ENCODE measurements at places on chromosomes 4 and X. TPM values are rescaled to one million over a fixed set of nuclear protein-coding genes. Genes with fewer than 3 reads are reported as not detected.

The UCP1 gene
- not detected for polyA plus RNA-seq

The ATP1B4 gene
- not detected for polyA plus RNA-seq

The WFS1 gene
- polyA plus RNA-seq = 27.2 TPM

DNA sequence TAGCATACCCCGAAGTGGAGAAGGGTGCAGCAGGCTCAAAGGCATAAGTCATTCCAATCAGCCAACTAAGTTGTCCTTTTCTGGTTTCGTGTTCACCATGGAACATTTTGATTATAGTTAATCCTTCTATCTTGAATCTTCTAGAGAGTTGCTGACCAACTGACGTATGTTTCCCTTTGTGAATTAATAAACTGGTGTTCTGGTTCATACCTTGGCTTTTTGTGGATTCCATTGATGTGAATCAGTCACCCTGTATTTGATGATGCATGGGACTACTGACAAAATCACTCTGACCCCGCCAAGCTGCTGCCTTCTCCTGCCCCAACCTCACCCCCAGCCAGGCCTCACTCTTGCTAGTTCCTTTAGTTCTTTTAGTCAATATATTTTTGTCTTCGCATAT, 32.7 kb downstream of the F9 start:
- peak; percentile 65 for DNase-seq

- DNase-seq = no peak
These were observed 61.1 kb upstream of the RPL34 start for GRCh38 chr4:108559068-108559793.

DNA sequence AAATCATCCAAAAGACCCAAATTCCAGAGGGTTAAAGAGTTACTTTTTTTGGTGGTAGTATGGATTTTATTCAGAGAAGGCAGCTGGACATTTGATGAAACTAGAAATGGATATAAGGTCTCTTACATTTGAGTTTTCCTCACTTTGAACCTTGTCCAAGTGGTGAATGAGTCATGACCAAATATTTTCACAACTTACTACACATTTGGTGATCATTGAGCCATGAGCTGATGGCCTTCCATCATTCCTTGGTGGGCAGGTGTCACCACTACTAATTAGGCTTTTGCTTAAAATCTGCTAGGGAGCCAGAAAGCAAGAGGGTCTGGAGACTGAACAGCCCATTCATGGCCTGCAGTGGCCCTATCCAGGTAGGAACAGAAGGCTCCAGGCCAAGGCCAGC, 620.2 kb upstream of the INTU start:
- peak; percentile 86 for DNase-seq

- peak; percentile 8 for DNase-seq
These were observed at the start of gene PRKG2 for GRCh38 chr4:81214881-81215868. PRKG2 (minus strand) TSS chr4:81215222; CDS start chr4:81205047, 10,175 bp downstream.

GRCh38 chr4:80461412-80461811, 125.9 kb downstream of the CFAP299 start:
- no peak for DNase-seq

DNA sequence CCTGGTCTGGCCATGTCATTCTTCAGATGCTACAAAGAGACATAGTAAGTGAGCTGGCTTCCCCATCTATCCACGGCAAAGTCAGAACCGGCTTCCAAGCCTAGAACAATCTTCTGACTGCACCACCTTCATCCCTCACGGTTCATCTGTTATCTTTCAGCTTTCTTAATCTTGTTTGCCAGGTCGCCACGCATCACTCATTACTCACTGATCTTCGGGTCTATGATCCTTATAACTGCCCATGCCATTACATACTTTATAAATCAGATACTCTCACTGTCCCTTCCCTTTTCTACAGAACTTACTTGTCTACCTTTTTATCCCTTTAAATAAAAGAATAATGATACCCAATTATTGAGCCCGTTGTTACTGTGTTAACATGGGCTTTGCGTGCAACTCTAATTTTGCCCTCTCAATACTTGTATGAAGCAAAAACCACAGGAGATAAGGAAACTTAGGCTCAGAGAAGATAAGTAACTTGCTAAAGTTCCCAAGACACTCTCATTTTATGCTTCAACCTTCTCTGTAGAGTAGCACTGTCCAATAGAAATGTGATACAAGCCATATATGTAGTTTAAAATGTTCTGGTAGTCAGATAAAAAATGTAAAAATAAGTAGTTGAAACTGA, 171.7 kb downstream of the AMELX start:
- DNase-seq = no peak

- DNase-seq = peak; percentile 79
These were observed at the start of the genes KIF4A and PDZD11 for GRCh38 chrX:70289793-70290770. KIF4A (plus strand) TSS chrX:70290104; CDS start chrX:70290459, 355 bp downstream. PDZD11 (minus strand) TSS chrX:70289927; CDS start chrX:70289341, 586 bp downstream.
